Kidney (tissue), 22 donors: ENCODE measurements at places on chromosomes 7 and 10. TPM values are rescaled to one million over a fixed set of nuclear protein-coding genes. Genes with fewer than 3 reads are reported as not detected.

Gene RAMP3
- 82.6 TPM for total RNA-seq

GRCh38 chr7:143954544-143954943, at the start of gene OR2F1:
OR2F1 (plus strand) TSS chr7:143954844; CDS start chr7:143959971, 5,127 bp downstream.
- no peak for DNase-seq

DNA sequence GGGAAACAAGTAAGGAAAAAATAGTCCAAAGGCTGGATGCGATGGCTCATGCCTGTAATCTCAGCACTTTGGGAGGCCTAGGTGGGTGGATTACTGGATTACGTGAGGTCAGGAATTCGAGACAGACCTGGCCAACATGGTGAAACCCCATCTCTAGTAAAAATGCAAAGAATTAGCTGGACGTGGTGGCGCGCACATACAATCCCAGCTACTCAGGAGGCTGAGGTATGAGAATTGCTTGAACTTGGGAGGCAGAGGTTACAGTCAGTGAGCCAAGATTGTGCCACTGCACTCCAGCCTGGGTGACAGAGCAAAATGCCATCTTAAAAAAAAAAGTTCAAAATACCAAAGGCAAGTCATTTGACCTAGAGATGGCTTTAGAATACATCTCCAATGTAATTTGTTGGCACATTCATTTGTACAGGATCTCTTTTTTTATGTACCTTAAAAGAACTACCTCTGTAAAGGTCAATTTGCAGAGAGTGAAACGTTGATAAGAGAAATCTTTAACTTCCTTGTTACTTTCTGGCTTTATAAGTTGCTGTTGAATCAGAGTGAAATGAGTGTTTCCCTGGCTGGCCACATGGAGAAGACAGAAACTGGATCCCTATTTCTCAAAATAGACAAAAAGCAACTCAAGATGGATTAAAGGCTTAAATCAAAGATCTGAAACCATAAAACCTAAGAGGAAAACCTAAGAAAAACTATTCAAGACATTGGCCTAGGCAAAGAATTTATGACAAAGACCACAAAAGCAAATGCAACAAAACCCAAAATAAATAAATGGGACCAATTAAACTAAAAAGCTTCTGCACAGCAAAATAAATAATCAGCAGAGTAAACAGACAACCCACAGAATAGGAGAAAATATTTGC, 260.7 kb downstream of the KLF6 start:
- peak; percentile 24 for DNase-seq

GRCh38 chr10:34010891-34011290, 676.4 kb upstream of the NRP1 start:
- DNase-seq, result no peak

GRCh38 chr10:48266528-48266927, 8.0 kb downstream of the FRMPD2 start:
- DNase-seq, result no peak

Gene DNA2
- 3.6 TPM for total RNA-seq

Gene MMD2
- not detected for total RNA-seq

Gene NKX6-2
- 2.5 TPM for total RNA-seq

Gene MRC1
- total RNA-seq, result 67.8 TPM

Gene PTPN20
- 1.9 TPM for total RNA-seq
